ENCODE measurements at places on chromosomes 5 and 9. TPM values are rescaled to one million over a fixed set of nuclear protein-coding genes. Genes with fewer than 3 reads are reported as not detected.

DNA sequence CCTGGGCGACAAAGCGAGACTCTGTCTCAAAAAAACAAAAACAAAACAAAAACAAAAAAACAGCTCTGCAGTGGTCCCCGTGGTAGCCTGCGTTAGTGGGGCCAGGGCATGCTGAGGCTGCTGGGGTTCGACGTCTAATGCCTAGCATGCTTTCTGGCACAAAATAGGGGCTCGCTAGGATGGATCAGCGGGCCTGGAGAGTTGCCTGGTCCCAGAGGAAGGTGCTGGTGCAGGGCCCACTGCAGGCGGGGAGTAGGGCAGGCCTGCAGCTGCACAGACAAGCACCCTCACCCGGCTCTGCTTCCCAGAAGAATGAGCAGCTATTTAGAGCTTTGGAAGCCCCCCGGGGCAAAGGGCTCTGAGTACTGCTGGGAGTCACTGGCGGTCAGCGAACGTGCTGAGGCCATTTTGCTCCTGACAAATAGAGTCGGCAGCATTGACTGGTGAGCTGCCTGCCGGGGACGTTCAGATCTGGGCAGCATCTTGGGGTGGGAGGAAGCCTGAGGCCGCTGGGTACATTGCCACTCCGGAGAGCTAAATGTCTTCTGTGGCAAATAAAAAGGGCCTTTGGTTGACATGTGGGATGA lies 126.7 kb downstream of the OLFM1 start:
- DNase-seq: no peak

DNA sequence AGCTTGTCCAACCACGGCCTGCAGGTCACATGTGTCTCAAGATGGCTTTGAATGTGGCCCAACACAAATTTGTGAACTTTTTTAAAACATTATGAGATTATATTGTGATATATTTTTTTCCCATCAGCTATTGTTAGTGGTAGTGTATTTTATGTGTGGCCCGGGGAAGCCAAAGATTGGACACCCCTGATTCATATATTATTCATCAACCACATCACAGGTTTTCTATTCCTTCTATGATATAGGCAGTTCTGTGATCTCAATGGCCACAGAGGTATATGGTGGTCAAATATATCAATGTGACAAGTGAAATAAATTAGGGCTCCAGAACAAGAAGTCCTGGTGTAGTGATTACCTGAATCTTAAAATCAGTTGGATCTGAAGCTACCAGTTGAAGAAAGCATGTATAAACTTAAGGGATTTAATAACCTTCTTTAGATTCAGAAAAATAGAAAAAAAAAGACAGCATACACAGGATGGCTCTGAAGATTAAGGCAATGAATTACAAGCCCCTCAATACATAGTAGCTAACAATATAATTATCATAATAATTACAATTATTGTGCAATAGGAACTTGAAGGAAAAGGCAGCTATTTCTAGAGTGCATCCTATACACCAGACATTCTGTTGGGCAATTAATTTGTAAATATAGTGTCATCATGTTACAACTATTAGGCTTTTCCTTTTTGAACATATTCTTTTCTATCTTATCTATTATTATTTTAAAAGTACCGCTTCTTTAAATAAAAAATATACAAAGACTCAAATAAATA lies 530.4 kb upstream of the PTPRD start:
- no peak for DNase-seq

DNA sequence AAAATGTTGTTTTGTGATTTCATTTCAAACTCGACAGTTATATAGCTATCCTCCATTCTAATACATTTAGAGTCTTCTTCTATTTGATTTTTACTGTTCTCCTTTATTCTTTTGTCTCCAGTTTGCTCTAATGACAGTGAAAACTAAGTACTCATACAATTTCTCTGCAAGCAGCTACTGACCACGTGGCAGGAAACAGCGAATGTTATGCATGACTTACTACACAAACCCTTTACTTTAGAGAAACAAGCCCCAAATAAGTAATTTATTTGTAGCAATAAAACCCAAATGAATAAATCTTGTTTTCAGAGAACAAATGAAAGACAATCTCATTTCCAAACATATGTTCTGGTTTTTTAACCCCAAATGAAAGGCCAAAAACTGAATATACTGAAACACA lies 41.9 kb downstream of the CDH6 start:
- no peak for DNase-seq

DNA sequence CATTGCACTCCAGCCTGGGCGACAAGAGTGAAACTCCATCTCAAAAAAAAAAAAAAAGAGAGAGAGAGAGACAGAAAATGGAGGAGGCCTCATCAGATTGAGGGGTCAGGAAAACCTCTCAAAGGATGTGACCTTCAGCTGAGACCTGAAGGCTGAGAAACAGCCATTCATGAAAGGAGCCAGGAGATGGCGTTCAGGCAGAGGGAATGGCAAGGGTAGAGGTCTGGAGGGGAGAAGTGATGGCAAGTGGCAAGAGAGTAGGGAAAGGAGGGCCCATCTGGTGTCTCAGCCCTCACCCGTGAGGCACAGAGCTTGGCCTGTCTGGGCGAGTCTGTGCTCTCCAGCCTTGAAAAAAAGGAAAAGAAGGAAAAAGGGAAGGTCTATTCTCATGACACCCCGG lies 17.0 kb downstream of the CAMK2A start:
- DNase-seq: no peak

- no peak for DNase-seq
These were observed 30.0 kb upstream of the PCSK1 start for GRCh38 chr5:96463091-96463490.

- no peak for DNase-seq
These were observed 61.1 kb upstream of the SAP30L start for GRCh38 chr5:154384480-154385235.

DNA sequence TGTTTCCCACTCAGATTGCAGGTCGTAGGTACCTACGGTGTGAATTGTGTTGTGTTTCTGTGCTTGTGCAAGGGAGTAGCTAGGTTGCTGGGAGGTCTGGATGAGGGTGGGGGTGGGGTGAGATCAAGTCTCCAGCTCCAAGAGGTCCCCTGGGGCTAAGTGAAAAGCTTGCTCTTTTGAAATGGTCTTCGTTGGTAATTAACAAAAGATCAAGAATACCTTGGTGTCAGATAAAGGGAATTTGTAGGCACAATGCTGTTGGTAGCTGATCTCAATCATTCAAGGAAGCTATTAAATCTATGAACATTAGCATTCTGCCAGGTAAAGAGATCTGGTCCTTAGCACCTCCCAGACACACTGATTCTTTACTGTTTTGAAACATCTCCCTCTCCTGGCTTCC lies 928 bp upstream of the PCDHGC4 start:
- no peak for DNase-seq

- DNase-seq: no peak
These were observed 20.1 kb upstream of the MARCHF6 start for GRCh38 chr5:10333154-10334006.

DNA sequence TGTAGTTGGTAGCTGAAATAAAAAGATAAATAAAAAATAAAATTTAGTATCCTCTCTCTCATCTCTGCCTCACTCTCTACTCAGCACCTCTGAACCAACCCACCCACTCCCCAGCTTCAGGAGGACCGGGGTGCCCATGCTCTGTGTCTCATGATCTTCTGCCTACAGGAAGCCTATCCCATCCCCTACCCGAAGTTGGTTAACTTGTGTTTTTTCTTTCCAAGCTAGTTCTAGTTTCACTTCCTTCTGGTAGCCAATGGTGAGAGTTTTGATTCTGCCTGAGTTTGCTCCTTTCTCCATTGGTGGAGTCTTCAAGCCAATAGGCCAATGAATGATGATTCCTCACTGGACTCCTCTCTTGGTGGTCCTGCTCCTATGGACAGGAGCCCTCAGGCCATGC lies 32.1 kb downstream of the SNX24 start:
- no peak for DNase-seq

DNA sequence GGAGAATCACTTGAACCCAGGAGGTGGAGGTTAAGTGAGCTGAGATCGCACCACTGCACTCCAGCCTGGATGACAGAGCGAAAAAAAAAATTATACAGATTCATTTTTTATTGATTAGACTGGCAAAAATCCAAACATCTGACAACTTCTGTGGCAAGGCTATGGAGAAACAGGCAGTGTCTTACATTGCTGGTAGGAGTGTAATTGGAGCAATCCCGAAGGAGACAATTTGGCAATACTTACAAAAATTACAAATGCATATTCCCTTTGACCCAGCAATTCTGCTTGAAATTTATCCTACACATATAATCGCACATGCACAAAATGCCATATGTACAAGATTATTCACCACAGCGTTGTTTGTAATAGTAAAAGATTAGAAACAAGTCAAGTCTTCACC lies 86.8 kb downstream of the MAPKAP1 start:
- DNase-seq: no peak

DNA sequence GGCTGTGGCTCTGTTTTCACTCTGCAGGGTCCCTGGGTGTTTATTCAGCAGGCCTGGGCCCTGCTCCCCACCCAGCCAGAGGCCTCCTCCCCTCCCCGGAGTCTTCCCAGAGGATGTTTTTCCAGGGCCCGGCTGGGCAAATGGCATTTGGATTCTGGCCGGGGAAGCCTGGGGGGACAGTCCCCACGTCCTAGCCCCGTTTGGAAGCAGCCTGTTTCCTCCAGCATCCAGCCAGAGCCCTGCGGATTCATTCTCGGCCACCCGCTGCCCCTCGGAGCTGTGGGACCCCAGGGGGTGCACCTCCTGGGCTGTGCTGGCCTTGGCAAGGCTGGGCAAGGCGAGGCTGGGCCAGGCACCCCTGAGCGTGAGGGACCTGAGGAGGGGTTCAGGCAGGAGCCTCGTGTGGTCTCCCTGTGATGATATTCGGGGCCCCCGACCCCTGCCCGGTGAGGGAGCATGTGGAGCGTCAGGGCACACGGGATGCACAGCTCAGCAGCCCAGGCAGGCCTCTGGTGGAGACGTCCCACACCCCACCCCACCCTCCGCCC lies 48.8 kb upstream of the EGFL7 start:
- DNase-seq: no peak

DNA sequence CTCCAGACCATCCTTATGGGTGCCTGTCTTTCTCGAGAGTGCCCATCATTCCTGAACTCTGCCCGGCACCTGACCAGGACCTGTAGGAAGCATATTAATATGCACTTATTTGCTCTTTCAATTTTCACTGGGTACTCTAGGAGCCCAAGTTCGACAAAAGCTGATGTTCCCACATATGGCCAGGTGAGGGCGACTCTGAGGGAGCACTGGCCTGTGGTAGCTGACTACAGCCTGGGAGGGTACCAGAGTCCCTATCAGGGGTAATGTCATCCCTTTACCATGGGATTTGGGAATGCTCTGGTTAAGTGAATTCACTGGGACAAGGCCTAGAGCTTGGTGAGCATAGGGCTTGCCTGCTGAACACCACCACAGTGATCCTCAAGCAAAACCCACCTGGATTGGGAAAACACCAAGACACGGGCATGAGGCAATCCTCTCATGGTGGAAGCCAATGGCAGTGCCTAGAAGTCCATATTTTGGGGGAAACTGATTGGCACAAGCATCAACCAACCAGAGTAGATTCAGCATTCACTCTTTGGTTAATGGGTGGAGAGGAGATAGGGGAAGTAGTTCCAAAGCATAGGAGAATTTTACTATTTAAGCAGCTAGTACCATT lies 112.2 kb downstream of the MTX3 start:
- DNase-seq: peak; percentile 7

- DNase-seq: no peak
These were observed 121.2 kb upstream of the RANBP3L start for GRCh38 chr5:36422952-36423351.

GRCh38 chr5:107485184-107485583 lies 185.6 kb downstream of the EFNA5 start:
- DNase-seq: no peak

GRCh38 chr5:89338935-89339334 lies 456.0 kb upstream of the MEF2C start:
- no peak for DNase-seq

- DNase-seq: no peak
These were observed 21.2 kb downstream of the DYNC2I2 start for GRCh38 chr9:128635266-128636023.

GRCh38 chr9:114911167-114911821 lies 19.1 kb downstream of the TNFSF8 start:
- DNase-seq: no peak

DNA sequence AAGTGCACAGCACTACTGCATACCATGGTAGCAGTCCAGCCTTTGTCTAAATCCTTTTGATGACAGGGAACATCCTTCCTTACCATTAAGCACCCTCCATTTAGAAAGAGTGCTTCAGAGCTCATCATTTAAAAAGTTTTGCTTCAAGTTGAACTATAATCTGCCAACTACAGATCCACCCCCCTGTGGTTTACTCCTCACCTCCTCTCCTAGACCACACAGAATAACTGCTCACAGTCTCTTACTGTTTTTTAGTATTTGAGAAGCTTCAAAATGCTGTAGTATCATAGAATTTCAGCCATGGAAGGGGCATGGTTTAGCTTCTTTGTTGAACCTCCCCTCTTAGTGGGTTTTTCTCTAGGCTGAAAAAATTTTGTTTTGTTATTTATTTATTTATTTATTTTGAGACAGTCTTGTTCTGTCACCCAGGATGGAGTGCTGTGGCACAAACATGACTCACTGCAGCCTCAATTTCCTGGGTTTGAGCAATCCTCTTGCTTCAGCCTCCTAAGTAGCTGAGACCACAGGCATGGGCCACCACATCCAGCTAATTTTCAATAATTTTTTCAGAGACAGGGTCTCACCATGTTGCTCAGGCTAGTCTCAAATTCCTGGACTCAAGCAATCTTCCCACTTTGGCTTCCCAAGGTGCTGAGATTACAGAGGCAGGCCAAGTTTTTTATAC lies 384.3 kb upstream of the RFX3 start:
- DNase-seq: no peak

DNA sequence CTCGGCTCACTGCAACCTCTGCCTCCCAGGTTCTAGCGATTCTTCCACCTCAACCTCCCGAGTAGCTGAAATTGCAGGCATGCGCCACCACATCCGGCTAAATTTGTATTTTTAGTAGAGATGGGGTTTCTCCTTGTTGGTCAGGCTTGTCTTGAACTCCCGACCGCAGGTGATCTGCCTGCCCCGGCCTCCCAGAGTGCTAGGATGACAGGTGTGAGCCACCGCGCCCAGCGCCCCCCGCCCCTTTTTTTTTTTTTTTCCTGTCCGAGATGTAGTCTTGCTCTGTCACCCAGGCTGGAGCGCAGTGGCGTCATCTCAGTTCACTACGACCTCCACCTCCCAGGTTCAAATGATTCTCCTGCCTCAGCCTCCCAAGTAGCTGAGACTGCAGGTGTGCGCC lies 6.6 kb downstream of the ATP6V1G1 start:
- DNase-seq: no peak

- DNase-seq: no peak
These were observed 355.0 kb upstream of the PANK3 start for GRCh38 chr5:168934169-168934568.

The ZFP37 gene
- total RNA-seq: 2.9 TPM

The DOLK gene
- 12.9 TPM for total RNA-seq

The DOLPP1 gene
- 13.0 TPM for total RNA-seq

The SPATA6L gene
- 3.4 TPM for total RNA-seq

The GLRA1 gene
- not detected for total RNA-seq

The CTNND2 gene
- total RNA-seq: not detected

The PAEP gene
- total RNA-seq: not detected

The CCNJL gene
- not detected for total RNA-seq

The N4BP3 gene
- 1.7 TPM for total RNA-seq

Data from CD4-positive, alpha-beta memory T cell (primary cell).